ENCODE measurements at places on chromosomes 7 and 10.

DNA sequence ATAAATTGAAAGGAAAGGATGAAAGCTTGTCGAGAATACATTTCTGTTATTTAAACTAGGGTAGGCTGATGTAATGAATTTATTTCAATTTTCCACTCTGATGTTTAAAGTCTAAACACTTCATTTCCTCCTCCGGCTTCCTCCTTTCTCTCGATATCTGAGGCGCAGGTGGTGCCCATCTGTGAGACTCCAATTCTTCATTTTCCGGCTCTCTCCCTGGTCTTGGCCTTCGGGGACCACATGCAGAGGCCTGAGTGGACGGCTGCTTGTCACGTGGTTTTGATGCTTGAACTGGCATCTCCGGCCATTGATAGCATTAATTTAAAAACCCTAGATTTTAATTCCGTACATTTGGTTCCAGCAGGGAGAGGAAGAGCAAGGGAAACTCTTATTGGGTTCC is 5.8 kb upstream of the ADARB2 start:
- no peak for DNase-seq

- no peak for DNase-seq
Observed at GRCh38 chr10:91347529-91347928, 62.6 kb upstream of the HECTD2 start.

DNA sequence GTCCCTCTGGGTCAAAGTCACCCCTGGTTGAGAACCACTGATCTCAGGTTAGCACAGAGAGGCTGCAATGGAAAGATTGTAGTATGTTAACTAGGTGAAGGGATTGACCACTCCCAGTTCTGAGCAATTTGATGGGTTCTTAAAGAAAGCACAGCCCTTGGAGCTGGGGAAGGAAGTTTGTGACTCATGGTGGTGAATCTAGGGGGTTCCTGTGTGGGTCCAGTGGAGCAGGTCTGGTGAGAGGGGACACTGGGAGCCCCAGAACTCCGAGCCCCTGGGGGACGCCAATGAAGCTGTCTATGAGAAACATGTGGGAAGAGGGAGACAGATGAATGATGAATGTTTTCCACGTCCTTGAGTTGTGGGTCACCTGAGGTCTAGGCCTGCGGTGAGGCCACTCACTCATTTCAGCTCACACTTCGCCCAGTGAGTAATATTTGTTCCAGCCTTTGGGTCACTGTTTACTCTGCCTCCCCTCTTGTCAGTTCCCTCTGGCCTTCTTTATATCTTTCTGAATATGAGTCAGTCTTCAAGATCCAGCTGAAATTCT is 341.9 kb downstream of the LRMDA start:
- no peak for DNase-seq

- no peak for DNase-seq
Observed at GRCh38 chr10:1467334-1468076, 269.8 kb downstream of the ADARB2 start.

DNA sequence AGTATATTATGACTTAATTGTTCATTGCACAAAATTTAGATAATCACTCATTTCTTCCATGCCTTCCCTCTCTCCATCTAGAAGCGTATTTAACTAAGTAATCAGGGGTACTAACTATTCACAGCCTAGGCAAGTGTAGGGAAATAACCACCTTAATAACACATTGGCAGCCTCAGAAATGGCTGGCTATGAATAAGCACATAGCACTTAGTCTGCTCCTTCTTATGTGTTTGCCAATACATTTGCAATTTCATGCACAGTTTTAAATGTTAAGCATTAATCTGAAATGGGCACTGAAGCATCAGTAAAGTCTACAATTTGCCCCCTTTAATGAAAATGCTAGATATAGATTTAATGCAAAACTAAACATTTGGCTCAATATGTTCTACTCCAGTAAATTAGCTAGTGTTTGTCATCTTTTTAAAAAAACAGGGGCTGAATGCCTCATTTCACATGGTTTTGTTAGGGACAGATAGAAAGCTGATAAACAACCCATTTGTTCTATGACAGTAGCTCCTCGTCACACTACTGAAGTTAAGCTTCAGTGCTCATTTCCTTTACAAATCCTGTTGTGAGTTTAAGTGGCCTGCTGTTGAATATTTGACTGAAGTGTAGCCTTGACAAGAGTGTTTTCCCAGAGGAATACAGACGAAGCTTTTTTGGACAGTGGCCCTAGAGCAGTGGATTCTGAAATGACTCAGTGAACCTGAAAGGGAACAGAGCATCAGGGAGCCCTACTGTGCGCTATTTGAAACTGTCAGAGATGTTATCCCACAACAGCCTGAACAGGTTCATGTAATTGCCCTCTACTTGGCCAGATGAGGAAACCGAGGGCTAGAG is 30.5 kb downstream of the HHEX start:
- no peak for DNase-seq

- DNase-seq = peak; percentile 18
Observed at GRCh38 chr7:132450188-132450587, 126.1 kb downstream of the PLXNA4 start.

GRCh38 chr7:2004841-2005725 is 227.7 kb downstream of the MAD1L1 start:
- peak; percentile 1 for DNase-seq

DNA sequence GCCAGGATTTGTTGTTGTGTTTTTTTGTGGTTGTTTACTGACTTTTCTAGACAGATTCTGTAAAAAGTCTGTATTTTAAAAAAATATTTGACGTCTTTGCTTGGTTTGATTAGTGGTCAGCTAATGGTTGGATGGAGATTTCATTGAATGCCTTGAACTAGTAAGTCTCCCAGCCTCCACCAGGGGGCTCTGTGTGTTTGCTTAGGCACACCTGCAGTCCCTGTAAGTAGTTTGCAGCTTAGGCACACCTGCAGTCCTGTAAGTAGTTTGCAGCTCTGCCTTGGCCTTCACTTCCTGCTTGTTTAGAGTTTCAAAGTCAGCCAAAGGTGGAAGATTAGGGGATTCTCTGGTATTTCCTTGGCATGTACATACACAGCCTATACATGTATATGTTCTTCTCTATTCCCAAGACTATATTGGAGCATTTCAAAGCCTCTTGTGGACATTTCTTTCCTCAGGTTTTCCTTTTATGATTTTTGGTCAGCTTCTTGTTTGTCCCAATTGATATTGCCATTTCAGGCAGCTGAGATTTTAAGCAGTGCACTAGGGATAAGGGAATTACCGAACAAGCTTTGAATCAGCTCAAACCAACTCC is 101.6 kb downstream of the CCSER2 start:
- DNase-seq = peak; percentile 45

GRCh38 chr10:43057231-43057711 is 19.6 kb upstream of the RET start:
- no peak for DNase-seq

DNA sequence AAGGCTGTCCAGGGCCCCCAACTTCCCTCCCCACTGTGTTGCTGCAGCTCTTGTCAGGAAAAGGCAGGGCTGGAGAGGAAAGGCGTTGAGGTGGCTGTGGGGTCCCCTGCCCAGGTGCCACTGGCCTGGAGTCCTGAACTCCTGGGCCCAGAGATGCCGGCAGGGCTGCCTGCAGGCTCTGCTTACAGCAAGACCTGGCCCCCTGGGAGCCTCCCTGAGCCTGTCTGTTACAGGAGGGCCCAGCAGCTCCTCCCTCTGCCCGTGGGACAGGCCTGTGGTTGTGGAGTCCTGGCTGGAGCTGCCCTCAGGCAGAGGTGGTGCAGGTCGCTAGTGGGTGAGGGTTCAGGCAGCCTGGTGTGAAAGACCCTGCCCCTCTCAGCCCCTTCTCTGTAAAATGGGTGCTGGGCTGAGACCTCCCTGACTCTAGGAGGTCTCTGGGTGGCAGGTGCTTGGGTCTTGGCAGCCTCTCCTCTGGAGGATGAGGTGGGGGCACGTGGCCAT is 9.9 kb downstream of the ANTXRL start:
- DNase-seq = no peak

GRCh38 chr10:110355922-110356627 is 51.4 kb upstream of the SMNDC1 start:
- DNase-seq = peak; percentile 85

DNA sequence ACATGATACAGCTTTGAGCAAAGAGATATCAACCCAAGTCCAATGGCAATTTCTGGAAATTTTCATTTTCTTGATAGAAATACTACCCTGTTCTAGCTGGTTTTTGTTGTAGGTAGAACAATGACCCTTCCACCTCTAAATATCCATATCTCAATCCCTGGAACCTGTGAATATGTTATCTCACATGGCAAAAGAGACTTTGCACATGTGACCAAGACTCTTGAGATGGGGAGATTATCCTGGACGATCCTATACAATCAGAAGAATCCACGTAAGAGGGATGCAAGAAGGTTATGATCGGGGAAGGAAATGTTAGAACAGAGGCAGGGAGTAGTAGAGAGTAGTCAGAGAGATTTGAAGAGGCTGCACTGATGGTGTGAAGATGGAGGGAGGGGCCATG is 124.9 kb downstream of the CCDC71L start:
- no peak for DNase-seq

DNA sequence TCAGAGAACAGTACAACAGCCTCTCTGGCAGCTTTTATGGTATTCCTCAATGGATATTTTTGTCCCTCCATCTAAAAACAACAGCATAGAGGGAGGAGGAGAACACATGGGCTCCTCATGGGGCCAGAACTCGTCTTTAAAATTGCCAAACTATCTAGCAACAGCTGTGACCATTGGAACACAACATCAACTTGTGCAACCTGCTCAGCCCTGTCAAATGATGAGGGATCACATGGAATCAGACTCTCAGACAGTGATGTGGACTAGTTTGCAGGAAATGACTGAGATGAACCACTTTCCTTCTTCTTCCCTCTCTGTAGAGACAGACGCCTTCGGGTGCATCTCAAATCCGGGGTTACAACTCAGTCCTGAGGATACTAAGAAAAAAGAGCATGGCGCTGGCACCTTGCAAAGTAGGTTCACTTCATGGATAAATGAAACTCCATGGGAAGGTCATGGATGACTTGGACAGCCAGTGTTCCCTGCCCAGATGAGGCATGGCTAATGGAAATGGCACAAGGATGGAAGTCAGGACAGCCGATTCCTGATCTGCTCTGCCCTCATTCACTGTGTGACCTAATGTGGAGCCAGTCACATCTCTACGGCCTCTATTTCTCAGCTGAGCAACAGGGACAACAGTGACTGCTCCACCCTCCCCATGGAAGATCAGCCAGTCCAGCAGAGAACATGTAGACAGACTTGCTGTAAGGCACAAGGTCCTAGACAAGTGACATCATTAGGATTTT is 24.6 kb upstream of the DGKI start:
- no peak for DNase-seq

DNA sequence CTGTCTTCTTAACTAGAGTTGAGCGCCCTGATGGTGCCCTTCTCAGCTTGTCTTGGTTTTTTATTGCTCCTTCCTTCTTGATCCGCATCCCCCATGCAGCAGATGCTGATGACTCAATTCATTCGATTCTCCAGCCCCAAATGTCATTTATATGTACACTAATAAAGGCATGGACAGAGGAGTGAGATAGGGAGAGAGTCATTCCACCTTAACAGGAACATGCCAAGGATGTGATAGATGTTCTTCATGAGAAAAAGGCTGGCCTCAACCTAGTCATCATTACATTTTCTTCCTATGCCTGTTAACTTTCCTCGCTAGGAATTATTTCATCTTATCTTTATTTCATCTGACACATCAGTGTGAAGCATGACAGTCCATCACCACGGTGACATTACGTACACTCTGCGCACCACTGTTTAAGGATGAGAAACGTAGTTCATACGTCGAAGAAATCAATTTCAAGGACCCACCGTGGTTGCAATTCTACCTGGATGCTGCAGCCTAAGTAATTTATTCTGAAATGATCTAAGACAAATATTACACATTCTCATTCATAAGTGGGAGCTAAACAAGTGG is 150.3 kb upstream of the FAM171A1 start:
- DNase-seq = no peak

DNA sequence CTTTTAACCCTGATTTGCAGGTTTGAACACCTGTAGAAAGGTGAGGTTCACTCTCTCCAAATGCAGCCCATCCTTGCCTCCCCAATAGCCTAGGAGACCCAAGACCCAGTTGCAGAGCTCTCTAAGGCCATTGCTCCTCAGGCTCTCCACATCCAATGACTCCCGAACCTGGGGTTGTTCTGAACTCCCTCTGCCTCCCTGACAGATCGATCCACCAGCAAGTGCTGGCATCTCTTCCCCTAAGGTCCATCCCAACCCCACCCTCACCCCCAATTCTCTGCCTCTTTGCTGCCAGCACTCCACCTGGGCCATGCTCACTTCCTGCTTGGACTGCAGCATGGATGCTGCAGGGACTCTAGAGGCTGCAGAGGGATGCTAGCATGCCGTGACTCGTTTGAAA is 19.3 kb upstream of the FAM170B start:
- DNase-seq = no peak

- DNase-seq = no peak
Observed at GRCh38 chr7:100484673-100485045, 932 bp downstream of the NYAP1 start.

DNA sequence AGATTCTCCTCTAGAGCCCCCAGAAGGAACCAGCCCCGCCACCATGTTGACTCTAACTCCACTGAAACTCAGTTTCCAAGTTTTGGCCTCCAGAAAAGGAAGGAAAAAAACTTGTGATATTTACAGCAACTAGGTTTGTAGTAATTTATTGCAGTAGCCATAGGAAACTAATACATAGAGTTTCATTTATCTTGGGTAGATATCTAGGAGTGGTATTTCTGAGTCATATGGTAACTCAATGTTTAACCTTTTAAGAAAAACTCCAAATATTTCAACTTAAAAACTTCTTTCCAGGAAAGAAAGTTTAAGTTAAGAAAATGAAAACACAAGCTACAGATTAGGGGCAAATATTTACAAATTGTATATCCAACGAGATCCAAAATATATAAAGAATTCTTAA is 576.7 kb downstream of the KCNMA1 start:
- no peak for DNase-seq

DNA sequence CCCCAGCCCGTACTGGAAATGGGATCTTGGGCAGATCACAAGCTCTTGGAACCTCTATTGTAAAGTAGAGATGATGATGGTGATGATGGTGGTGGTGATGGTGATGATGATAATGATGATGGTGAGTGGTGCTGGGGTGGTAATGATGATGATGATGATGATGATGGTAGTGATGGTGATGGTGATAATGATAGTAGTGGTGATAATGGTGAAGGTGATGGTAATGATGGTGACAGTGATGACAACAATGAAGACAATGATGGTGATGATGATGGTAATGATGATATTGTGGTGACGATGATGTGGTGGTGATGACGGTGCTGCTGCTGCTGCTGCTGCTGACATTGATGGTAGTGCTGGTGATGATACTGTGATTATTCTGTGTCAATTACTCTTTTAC is 91.0 kb upstream of the AFAP1L2 start:
- DNase-seq = no peak

- DNase-seq = no peak
Observed at GRCh38 chr10:87578160-87578841, 73.6 kb downstream of the MINPP1 start.

- no peak for DNase-seq
Observed at GRCh38 chr10:132470410-132471124, 67.0 kb upstream of the INPP5A start.

- DNase-seq = no peak
Observed at GRCh38 chr7:77894574-77895091, 96.1 kb downstream of the PHTF2 start.

DNA sequence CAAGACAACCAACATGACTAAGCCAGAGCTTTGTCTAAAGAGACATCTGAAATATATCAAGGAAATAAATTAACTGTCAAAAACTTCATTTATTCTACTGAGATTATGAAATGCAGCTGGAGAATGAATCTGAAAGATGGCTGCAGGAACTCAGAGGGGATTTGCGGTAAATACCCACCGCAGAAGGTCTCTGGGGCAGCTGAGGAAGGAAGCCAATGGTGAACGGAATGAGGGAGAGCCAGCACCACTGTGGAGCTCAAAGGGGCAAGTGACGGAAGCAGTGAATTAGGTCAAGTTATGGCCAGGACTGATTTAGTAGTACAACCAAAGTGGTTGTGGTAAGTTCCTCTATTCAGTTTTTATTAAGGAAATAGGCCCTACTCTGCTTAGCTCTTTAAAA is 215.3 kb upstream of the GLI3 start:
- DNase-seq = no peak
